ENCODE measurements at places on chromosomes 5 and 9. TPM values are rescaled to one million over a fixed set of nuclear protein-coding genes. Genes with fewer than 3 reads are reported as not detected.
A peak's percentile ranks its signal among the peaks of the same experiment; 100 is the strongest.

DNA sequence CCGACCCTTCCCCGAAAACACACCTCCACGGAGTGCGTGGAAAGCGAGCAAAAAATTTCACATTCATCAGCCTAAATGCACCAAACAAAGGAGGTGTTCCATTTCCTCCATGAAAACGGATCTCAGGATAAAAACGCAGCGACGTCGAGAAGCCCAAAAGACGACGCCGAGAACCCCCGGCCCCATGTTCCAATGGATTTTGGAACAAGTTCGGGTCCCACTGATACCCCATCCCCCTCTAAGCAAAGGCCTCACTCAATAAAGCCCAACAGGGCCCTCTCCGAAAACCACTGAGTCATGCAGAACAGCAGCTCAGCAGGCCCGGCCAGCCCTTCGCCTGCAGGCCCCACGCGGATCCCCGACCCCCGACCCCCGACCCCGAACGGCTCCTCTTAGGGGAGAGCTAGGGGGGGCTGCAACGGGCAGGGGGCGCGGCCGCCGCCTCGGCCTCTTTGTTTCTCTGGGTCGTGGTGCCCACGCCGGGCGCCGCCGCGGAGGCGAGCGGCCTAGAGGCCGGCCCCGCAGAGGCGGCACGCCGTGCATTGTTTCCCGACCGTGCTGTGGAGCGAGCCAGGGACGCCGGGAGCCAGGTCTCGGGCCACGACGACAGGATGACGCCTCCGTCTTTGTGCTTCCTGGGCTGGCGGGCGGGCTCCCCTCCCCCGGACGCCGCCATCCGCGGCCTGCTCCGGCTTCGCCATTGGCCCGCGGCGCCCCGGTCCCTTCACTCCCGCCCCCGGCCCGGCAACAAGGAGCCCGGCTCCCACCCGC is 915 bp downstream of the ZFAND5 start:
- peak overlapping the region; percentile 100 for H3K27ac ChIP-seq
- peaks cover 25% of the 10 kb centered on the region for H3K4me1 ChIP-seq
- H3K27me3 ChIP-seq: no peaks in the 10 kb centered on the region
- peak overlapping the region; percentile 71 for H3K4me3 ChIP-seq
- peaks cover 15% of the 10 kb centered on the region for H3K36me3 ChIP-seq
- DNase-seq: peak; percentile 85

GRCh38 chr9:72362680-72363139 is 2.3 kb downstream of the ZFAND5 start:
- no peaks in the 10 kb centered on the region for H3K27me3 ChIP-seq
- DNase-seq: peak; percentile 91
- peak overlapping the region; percentile 71 for H3K4me3 ChIP-seq
- H3K4me1 ChIP-seq: peaks cover 39% of the 10 kb centered on the region

DNA sequence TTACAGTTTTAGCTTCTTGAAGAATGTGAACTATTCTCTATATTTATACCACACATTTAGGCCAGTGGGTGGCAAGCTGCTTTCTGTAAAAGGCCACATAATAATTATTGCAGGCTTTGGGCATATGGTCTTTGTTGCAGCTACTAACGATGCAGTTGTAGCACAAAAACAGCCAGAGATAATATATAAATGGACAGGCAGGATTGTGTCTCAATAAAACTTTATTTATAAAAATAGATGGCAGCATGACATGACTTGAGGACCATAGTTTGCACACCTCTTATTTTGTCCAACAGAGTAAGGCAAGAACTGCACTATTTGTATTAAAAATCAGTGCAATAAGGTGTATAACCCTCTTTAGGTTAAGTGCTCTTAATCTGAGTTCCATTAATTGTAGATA is 415.0 kb downstream of the ANXA1 start:
- DNase-seq: no peak
- no peaks in the 10 kb centered on the region for H3K36me3 ChIP-seq
- no peaks in the 10 kb centered on the region for H3K4me1 ChIP-seq
- H3K27me3 ChIP-seq: no peaks in the 10 kb centered on the region
- H3K4me3 ChIP-seq: no peak overlapping the region

DNA sequence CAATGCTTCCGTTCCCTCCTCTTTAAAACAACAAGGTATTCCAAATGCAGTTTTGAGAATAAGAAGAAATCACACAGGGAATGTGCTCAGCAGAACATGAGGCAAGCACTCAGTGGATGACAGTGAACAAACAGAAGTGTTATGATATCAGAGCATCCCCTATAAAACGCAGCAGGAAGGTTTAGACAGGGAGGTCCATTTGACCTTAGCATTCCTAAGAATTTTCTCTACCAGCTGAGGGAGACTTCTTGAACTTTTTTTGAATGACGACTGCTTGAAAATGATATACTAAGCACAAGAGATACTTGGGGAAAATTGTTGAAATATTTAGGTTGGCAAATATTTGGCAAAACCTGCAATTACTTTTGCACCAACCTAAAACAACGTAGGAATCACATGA is 3.9 kb downstream of the AMACR start:
- H3K36me3 ChIP-seq: peaks cover 29% of the 10 kb centered on the region
- no peaks in the 10 kb centered on the region for H3K27me3 ChIP-seq
- DNase-seq: no peak
- no peak overlapping the region for H3K27ac ChIP-seq
- peaks cover 39% of the 10 kb centered on the region for H3K4me1 ChIP-seq

GRCh38 chr5:151191661-151192060 is 32.2 kb downstream of the CCDC69 start:
- DNase-seq: no peak
- H3K36me3 ChIP-seq: peaks cover 19% of the 10 kb centered on the region
- no peaks in the 10 kb centered on the region for H3K27me3 ChIP-seq
- no peaks in the 10 kb centered on the region for H3K4me1 ChIP-seq
- no peak overlapping the region for H3K27ac ChIP-seq

GRCh38 chr9:111098093-111098492 is 59.8 kb upstream of the LPAR1 start:
- no peaks in the 10 kb centered on the region for H3K27me3 ChIP-seq
- no peak overlapping the region for H3K4me3 ChIP-seq
- no peak for DNase-seq
- H3K36me3 ChIP-seq: no peaks in the 10 kb centered on the region

- no peak for DNase-seq
- H3K27ac ChIP-seq: no peak overlapping the region
- H3K4me1 ChIP-seq: no peaks in the 10 kb centered on the region
- no peaks in the 10 kb centered on the region for H3K36me3 ChIP-seq
- no peaks in the 10 kb centered on the region for H3K27me3 ChIP-seq
These were observed 279.1 kb upstream of the IL12B start for GRCh38 chr5:159609359-159609758.

- no peaks in the 10 kb centered on the region for H3K36me3 ChIP-seq
- no peak overlapping the region for H3K27ac ChIP-seq
These were observed 18.9 kb downstream of the MARCHF11 start for GRCh38 chr5:16160706-16161105.

GRCh38 chr9:114738581-114739316 is 56.8 kb upstream of the TEX48 start:
- no peak overlapping the region for H3K4me3 ChIP-seq
- DNase-seq: peak; percentile 80
- H3K36me3 ChIP-seq: no peaks in the 10 kb centered on the region
- H3K27me3 ChIP-seq: no peaks in the 10 kb centered on the region

The CNTFR gene
- 2.8 TPM for total RNA-seq

All from stomach (tissue), 19 donors.